ENCODE measurements at places on chromosomes 1 and 21.

- no peak for DNase-seq
Observed at GRCh38 chr1:7223334-7224080, 438.3 kb downstream of the CAMTA1 start.

- DNase-seq: no peak
Observed at GRCh38 chr21:39924577-39925308, 57.5 kb downstream of the PCP4 start.

- no peak for DNase-seq
Observed at GRCh38 chr1:224724566-224724965, 108.4 kb downstream of the CNIH3 start.

GRCh38 chr1:158227904-158228623 is 26.2 kb upstream of the CD1A start:
- no peak for DNase-seq

DNA sequence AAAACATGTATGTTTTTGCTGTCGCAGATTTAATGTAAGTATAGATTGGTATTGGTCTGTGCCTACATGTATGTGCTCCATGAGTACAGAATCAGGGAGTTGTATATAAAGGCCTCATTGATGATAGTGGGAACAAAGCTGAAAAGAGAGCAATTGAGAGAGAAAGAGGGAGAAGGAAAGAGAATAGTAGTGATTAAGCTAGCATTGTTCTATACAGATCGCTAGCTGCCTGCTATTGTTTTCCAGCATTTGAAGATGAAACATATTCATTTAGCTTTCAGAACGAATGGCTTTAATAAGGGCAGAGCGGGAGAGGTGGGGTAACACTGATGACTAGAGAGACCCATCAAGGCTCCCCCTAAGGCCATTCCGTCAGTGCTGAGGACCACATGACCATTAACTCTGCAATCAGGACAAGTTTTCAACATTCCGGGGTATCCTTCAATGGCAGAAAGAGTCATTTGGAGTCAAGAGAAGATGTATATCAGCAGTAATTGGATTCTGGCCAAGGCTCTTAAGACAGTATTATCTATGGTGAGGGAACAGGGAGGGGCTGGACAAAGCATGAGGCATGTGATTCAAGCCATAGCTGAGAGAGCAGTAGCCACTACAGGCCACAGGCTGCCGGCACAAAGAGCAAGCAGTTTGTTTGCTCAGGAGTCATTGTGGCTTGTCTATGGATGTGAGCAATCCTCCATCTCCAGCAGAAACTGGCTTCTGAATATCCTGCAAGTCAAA is 176.5 kb downstream of the PBX1 start:
- no peak for DNase-seq

DNA sequence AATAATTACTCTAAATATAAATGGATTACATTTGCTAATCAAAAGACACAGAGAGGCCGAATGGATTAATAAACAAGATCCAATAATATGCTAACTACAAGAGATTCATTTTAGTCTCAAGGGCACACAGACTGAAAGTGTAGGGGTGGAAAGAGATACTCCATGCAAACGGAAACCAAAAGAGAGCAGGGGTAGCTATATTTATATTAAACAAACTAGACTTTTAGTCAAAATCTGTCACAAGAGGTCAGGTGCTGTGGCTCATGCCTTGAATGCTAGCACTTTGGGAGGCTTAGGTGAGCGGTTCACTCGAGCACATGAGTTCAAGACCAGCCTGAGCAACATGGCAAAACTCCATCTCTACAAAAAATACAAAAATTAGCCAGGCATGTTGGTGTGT is 33.6 kb upstream of the DISP1 start:
- no peak for DNase-seq

DNA sequence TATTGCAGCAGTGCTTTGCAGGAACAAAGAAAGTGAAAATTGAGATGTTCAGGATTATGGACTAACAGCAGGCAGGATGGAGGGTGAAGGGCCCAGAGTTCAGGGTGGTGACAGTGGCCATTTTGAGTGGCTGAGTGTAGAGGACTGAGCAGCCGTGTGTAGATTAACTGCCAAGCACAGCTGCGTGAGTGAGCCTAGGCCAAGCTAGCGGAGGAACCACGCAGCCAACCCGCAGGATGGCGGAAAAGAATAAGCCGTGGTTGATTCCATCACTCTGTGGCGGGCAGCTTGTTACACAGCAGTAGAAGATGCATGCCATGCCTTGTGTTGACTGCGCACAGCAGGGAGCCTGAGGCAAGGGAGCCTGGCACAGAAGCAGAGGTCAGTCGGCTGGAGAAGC is 102.5 kb upstream of the KIF26B start:
- no peak for DNase-seq

- no peak for DNase-seq
Observed at GRCh38 chr1:161930064-161930463, 93.6 kb downstream of the OLFML2B start.

GRCh38 chr1:9135073-9135836 is 6.4 kb upstream of the GPR157 start:
- no peak for DNase-seq

DNA sequence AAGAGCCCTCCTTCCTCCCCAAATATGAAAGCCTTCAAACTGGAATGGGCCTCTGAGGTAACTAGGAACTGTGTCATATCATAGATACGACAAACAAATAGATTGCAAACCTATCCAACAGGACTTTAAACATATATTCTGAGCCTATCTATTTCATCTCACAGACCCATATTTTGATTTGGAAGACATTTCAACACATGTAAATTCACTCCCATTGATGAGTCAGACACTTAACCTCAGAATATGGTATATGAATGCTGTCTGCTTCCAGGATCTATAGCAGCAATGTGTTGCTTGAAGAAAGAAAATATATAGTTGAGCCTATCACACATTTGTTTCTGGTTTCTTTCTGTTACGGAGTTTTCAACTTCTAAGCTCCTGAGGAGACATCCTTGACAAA is 221.9 kb upstream of the SAMSN1 start:
- DNase-seq: no peak

GRCh38 chr1:64866689-64867088 is 99.7 kb downstream of the JAK1 start:
- DNase-seq: no peak

DNA sequence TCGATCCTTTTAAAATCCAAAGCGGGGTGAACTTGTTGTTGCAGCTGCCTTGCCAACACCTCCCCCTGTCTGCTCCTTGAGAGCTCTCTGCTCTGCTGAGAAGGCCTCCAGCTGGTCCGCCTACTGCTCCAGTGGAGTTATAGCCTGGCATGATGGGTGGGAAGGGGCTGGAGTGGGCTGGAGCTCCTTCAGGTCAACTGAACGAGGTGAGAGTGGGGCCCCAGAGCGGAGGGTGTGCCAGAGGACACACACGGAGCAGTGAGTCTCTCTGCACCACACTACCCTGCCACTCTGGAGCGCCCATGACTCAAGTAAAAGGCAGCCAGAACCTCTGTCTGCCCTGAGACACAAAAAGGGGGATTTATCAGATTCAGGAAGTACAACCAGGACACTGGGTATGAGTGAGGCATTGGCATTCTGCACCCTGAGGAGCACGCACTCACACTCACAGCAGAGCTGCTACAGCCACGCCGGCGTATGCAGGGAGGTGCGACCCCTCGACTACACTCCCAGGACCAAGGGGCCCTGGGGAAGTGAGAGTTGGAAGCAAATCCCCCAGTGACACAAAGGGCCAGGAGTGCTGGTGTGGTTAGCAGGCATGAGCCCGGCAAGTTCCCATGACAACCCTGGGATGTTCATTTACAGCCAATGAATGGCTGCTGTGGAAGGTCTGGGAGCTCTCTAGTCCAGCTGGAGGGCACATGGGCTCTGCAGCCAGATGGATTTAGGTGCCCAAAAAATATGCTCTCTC is 28.0 kb upstream of the EVA1B start:
- no peak for DNase-seq

DNA sequence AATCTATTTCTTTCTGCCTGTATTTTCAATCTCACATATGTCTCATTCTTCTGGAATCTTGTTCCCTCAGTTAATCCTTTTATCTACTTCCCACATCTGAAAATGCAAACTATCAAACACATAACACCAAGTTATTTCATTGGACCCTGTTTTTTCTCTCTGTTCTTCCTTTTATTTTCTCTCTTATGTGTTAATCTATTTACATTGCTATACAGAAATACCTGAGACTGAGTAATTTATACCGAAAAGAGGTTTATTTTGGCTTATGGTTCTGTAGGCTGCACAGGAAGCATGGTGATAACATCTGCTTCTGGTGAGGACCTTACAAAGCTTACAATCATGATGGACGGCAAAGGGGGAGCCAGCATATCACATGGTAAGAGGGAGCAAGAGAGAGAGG is 247.6 kb downstream of the TGFB2 start:
- no peak for DNase-seq

DNA sequence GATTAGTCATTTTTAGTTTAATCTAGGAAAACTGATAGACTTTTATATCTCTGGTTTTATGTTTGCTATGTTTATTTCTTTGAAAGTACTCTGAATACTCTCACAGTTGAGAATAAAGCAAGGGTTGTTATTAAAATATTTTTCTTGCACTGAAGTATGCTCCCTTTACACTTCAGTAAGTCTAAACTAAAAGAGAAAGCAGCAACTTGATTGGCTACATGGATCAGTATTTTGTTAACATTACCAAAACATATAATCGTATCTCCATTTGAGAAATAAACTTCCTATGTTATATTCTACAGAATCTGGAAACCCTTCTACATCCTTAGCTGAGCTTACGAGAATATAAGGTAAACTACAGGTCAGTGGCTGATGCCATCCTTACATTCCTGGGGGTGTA is 149.5 kb upstream of the HP1BP3 start:
- no peak for DNase-seq

DNA sequence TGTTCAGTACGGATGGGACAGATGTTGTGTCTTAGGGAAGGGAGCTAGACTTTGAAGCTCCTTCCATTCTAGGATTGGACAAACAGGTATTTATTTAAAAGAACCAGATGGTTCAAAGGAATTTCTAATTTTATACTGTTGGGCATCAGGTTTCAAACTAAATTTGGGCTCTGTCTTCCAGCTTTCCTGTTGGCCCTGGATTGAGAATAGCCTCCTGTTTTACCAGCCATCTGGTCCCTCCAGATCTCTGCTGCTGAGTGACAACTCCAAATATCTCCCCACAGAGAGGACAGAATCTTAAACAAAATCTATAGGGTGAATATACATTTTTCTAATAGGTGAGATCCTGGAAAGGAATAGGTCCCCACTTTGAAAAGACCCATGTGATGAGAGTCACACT is 52.5 kb upstream of the CNIH3 start:
- no peak for DNase-seq

- DNase-seq: no peak
Observed at GRCh38 chr1:31706384-31707058, 2.7 kb upstream of the COL16A1 start.

GRCh38 chr1:232174306-232174705 is 455.6 kb downstream of the SIPA1L2 start:
- no peak for DNase-seq

DNA sequence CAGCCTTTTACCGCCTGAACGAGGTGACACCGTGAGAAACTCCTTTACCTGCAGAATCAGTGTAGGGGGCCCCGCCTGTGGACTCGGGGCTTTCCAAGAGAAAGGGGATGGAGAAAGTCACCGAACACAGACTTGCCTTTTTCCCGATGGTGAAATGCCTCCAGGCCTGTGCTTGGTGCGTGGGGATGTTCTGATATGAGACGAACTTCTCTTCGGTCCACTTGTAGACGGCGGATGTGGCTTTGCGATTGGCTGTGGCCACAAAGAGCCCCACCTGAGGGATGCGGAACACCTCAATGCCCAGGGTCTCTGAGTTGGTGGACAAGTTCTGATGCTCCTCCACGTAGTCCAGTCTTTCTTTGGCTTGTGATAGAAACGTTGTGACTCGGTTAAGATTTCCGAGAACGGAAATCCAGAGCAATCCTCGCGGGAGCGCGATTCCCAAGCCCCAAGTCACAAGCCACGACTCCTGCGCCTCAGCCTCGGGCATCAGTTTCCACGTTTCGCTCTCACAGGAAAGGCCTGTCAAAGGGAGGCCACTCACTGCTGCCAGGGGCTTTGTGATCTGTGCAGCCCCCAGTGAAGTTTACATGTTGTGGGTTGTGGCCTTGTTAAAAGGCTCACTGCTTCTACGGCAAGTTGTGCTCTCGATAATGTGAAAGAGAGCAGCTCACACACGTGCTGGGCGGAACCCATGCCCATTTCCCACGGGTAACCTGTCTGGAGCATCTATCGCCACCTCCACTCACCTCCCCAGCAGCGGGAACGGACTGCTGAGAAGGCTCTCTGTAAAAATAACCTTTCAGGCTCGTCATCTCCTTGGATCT is 12.6 kb downstream of the KRTAP10-1 start:
- no peak for DNase-seq

- no peak for DNase-seq
Observed at GRCh38 chr1:43048601-43049011, 89.9 kb upstream of the SLC2A1 start.

GRCh38 chr1:29462096-29462495 is 225.8 kb downstream of the PTPRU start:
- DNase-seq: no peak

DNA sequence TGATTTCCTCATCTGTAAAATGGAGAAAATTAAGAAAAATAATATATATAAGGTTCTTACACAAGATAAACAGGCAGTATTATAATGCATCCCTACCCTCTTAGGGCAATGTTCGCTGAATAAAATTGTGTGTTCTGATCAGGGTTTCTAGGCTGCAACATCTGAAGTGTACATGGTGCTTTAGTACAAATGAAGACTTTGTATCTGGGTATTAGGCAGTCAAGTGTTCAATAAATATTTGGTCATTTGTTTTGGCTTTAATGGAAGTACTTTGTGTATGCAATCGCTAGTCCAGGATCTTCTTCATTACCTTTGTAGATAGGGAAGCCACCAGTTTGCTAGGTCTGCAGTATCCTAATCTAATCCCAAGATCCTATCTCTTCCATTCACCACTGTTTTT is 28.1 kb downstream of the DNASE2B start:
- no peak for DNase-seq

GRCh38 chr1:31488528-31488927 is 75.5 kb downstream of the SERINC2 start:
- no peak for DNase-seq

DNA sequence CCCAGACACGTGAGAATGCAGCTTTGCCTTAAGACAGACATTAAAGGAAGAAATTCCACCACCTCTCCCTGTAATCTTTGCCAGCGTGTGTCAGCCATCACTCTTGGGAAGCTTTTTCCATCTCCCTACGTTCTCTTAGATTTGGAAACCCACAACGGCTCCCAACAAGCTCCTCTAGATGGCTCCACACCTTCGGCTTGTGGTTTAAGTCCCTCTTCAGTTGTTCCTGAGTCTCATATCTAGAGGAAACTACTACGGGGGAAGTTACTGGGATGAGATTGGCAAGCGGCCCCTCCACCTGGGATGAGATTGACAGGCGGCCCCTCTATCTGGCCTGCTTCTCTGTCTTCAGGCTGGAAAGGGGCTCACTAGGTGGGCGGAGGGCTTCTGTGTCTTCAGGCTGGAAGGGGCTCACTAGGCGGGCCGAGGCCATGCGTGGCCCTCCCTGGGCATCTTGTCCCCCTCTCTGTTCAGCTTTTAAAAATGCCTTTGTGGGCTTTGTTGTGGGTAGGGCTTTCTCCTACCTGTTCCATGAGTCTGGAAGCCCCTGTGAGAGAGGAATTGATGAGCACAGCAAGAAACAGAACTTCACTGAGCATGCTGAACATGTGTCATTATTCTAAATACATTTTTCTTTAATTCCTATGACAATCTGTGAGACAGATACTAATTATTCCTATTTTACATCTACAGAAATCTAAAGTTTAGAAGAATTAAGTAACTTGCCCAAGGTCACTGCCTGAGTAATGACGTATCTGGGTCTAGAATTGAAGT is 670.5 kb downstream of the KIF26B start:
- no peak for DNase-seq

GRCh38 chr21:37294679-37295078 is 27.5 kb upstream of the VPS26C start:
- DNase-seq: no peak

- DNase-seq: peak; percentile 13
Observed at GRCh38 chr1:2575801-2576663, 10.5 kb upstream of the PRXL2B start.

Measured in heart right ventricle (tissue), 16 donors.